ENCODE measurements at places on chromosomes 11 and 22.

GRCh38 chr11:132048040-132048439, 677.6 kb downstream of the NTM start:
- no peak for DNase-seq

- DNase-seq = no peak
Observed at GRCh38 chr11:62497132-62497801, 49.3 kb downstream of the AHNAK start.

- no peak for DNase-seq
Observed at GRCh38 chr11:126214441-126214840, 2.9 kb downstream of the FAM118B start.

DNA sequence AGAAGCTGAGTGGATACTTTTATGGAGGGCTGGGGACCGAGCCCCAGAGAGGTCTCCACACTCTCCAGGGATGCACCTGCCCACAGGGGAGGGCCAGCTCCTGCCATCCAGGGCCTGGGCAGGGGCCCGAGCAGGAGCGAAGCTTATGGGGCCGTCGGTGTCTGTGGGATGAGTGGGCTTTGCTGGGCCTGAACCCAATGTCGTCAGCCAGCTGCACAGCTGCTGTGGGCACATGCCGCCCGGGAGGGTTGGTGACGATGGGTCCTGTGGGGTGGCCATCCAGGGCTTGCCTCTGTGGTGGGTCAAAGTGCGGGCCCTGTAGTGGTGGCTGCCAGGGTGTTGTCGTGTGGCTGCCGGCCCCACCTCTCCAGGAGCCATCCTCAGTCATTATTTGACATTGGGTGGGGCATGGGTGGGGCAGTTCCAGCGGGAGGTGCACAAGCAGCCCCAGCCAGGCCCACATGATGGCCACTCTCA, 447.1 kb downstream of the TBC1D22A start:
- no peak for DNase-seq

DNA sequence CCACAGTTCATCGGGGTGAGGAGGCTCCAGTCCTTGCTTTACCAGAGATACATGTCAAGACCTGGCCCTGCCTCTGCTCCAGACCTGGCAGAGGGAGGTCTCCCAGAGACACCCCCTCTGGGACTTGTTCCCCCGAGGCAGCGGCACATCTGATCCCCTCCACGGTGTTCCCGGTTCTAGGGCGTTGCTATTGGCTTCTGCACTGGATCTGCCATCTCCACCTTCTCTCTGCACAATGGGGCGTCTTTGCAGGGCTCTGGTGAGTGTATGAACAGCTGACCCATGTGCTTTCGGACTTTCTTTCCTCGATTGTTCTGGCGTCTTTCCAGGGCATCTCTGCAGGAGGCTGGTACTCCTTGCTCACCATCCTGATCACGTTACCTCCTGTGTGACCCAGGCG, 930.4 kb downstream of the TBC1D22A start:
- no peak for DNase-seq

DNA sequence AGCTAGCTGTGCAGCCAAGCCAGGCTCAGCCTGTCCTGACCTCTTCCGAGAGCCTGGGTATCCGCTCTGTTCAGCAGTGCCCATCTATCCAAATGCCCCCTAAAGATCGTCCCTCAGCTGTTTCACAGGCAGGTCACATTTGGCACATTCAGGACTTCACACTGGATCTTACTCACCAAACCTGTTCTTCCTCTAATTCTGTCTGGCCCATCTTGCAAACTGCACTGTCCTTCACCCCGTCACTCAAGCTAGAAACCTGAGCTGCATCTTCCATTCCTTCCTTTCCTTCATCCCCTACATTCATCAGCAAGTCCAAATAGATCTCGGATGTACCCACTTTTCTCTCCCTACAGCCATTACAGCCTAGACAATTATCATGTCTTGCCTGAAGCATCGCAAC, 60.7 kb upstream of the CSNK2A3 start:
- no peak for DNase-seq

DNA sequence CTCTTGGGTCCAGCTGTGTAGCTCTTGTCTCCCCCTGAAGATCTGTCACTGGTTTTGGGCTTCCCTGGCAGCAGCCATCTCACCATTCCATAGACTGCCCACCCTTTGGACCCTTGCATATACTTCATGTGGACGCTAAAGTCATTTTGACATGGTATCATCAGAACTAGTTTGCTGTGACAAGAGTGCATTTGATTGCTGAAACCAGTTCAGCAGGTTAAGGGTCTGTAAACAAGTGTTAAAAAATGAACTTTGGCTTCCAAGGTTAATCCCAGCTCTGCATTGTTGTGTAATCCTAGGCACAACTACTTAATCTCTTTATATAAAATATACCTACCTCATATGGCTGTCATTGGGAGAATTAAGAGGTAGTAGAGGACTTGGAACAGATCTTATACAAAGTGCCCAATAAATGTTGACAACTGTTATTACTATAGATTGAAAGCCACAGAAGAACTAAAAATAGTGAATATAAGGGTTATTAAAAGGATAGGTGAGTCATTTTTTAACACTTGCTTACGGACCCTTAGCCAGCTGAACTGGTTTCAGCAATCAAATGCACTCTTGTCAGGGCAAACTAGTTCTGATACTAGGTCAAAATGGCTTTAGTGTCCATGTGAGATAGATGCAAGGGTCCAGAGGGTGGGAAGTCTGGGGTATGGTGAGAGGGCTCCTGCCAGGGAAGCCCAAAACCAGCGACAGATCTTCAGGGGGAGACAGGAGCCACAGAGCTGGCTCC, 29.4 kb downstream of the CCDC90B start:
- no peak for DNase-seq

- no peak for DNase-seq
Observed at GRCh38 chr11:69157822-69158231, 2.1 kb downstream of the SMIM38 start.

DNA sequence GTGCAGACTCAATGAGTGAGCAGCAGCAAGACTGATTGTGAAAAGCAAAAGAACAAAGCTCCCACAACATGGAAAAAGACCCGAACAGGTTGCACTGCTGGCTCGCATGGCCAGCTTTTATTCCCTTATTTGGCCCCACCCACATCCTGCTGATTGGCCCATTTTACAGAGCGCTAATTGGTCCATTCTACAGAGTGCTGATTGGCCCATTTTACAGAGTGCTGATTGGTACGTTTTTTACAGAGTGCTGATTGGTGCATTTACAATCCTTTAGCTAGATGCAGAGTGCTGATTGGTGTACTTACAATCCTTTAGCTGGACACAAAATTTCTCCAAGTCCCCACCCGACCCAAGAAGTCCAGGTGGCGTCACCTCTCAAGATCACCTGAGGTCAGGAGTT, 15.3 kb upstream of the SLC25A1 start:
- DNase-seq = no peak

- DNase-seq = no peak
Observed at GRCh38 chr11:128453444-128454336, 133.7 kb downstream of the ETS1 start.

Data from activated T-cell treated with anti-CD3 and anti-CD28 coated beads for 4 hours (primary cell).